GF-D8 (cell line): ENCODE measurements at places on chromosomes 6 and 20.
A peak's percentile ranks its signal among the peaks of the same experiment; 100 is the strongest.

GRCh38 chr6:4447639-4448330 is 312.4 kb upstream of the ECI2 start:
- no peak for DNase-seq

DNA sequence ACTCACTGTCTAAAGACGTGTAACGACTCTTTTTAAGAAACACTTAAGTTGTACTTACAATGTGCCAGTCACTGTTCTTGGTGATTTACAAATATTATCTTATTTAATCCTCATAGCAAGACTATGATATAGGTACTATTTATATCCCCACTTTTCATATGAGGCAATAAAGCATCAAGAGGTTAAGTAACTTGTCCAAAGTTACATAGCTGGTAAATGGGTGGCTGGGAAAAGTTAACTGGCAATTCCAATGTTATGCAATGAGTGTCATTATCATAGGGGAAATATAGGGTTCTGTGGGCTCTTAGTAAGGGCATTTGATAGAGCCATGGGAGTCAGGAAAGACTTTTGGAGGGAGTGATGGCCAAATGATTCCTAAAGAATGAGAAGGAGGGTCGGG is 21.4 kb upstream of the RIPOR2 start:
- no peak for DNase-seq

DNA sequence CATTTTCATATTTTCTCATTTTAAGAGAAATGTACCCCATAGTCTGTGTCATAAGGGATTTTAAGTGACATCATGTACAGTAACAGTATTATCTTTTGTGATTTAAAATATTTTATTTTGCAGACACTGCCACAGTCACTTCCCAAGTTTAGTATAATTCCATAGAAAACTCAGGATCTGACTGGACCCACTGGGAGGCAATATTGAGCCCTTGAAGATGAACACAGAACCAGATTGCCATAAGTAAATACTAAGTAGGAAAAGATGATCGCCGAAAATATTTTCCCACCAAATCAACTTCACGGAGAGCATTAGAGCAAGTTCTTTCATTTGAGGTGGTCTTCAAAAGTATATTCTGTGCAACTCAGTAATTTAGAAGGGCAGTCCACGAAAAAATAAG is 17.6 kb upstream of the PKHD1 start:
- DNase-seq, result no peak

DNA sequence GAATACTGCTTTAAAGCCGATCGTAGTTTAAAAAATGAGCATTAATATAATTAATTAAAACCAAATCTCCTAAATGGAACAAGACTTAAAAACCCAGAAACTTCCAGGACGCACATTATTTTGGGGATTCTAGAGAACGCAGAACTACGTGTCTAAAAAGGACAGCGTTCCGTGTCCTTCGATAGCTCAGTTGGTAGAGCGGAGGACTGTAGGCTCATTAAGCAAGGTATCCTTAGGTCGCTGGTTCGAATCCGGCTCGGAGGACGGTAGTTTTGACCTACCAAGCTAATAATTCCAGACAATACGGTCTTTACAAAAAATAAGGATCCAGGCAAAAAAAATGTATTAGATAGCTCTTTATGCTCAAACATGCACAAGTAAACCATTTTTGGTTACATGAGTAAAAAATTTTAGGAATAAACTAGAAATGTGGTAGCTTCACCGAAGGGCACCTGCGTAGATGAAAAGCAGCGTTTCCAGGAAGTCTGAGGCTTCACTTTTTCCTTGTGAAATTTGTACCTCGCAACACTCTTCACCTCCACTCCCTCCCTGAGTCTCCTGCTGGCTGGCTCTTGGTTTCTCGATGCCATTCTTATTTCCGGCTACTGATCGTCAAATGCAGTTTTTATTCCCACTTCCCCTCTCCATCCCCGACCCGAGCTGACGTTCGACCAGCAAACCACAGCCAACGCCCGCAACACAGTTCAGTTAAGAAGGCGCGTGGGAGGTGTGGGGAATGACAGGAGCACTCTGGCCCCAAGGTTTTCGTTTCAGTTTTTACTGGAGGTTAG is 19.6 kb upstream of the ABT1 start:
- DNase-seq, result peak; percentile 6

DNA sequence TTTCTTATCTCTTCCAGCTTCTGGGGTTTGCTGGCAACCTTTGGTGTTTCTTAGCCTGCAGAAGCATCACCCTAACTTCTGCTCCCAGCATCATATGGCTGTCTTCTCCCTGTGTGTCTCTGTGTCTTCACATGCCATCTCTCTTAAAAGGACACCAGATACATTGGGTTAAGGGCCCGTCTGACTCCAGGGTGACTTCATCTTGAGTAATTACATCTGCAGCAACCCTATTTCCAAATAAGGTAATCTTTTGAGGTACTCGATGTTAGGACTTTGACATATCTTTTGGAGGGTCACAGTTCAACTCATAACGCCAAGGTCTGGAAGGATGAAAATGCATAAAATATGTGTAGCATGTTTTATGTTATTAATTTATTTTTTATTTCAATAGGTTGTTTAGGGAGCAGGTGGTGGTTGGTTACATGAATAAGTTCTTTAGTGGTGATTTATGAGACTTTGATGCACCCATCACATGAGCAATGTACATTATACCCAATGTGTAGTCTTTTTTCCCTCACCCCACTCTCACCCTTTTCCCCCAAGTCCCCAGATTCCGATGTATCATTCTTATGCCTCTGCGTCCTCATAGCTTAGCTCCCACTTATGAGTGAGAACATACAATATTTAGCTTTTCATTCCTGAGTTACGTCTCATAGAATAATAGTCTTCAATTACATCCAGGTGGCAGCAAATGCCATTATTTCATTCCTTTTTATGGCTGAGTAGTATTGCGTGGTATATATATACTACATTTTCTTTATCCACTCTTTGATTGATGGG is 131.1 kb downstream of the TBXT start:
- DNase-seq, result no peak

GRCh38 chr6:105302617-105303128 is 100.2 kb downstream of the PREP start:
- DNase-seq, result no peak

DNA sequence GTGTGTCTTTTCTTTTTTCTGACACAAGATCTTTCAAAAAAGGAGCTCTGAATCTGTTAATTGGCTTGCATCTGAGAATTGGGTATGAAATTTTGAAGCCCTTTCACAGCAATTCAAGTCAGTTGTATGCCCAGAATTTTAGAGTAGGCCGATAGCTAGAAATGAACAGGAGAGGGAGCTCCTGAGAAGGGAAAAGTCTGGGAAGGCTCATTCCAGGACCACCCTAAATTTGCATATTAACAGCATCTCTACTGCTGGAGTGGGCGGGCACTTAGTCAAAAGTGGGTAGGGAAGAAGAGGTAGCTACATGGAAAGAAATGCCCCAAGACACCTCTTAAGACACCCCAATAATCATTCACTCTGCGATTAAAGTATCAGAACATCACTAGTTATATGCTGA is 928.3 kb downstream of the TBC1D32 start:
- DNase-seq, result no peak

- no peak for DNase-seq
These were observed 87.5 kb upstream of the SYNDIG1 start for GRCh38 chr20:24381886-24382285.

GRCh38 chr20:57953638-57954037 is 243.8 kb upstream of the PMEPA1 start:
- DNase-seq, result no peak

GRCh38 chr6:24879351-24879750 is 56.4 kb downstream of the RIPOR2 start:
- DNase-seq, result no peak
